ENCODE measurements at places on chromosomes 4 and X.

- peaks cover 20% of the 10 kb centered on the region for H3K4me1 ChIP-seq
- no peak overlapping the region for H3K4me3 ChIP-seq
- no peak for DNase-seq
- no peaks in the 10 kb centered on the region for H3K27me3 ChIP-seq
- H3K27ac ChIP-seq: no peak overlapping the region
Measured at GRCh38 chr4:8407756-8408155, 32.8 kb downstream of the ACOX3 start.

- H3K4me3 ChIP-seq: no peak overlapping the region
- no peaks in the 10 kb centered on the region for H3K4me1 ChIP-seq
- no peaks in the 10 kb centered on the region for H3K27me3 ChIP-seq
- H3K36me3 ChIP-seq: no peaks in the 10 kb centered on the region
Measured at GRCh38 chr4:655464-656151, 18.5 kb downstream of the ATP5ME start.

DNA sequence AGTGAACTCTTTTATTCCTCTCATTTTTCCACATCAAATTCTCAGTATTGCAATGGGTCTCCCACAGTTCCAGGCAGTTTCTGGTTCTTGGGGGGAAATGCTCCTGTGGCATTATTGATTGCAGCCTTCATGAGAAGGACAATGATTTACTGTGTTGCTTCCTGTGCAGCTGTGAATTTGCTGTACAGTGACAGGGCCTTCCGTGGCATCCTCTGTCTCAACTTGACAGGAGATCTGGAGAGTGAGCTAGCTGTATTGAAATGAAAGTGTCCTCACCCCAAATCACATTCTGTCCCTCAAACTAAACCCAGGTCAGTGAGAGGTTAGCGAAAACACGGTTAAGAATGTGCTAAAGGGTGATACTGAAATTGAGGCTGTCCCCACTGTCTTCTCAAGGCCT, 77.1 kb upstream of the ATOH1 start:
- no peaks in the 10 kb centered on the region for H3K36me3 ChIP-seq
- no peak overlapping the region for H3K27ac ChIP-seq
- H3K27me3 ChIP-seq: no peaks in the 10 kb centered on the region
- DNase-seq: no peak

GRCh38 chr4:113122066-113122465, 72.6 kb downstream of the ANK2 start:
- H3K4me3 ChIP-seq: no peak overlapping the region
- H3K4me1 ChIP-seq: no peaks in the 10 kb centered on the region
- H3K27me3 ChIP-seq: no peaks in the 10 kb centered on the region
- H3K27ac ChIP-seq: no peak overlapping the region
- DNase-seq: no peak

GRCh38 chr4:64385220-64385619, 24.0 kb downstream of the TECRL start:
- DNase-seq: no peak
- H3K4me3 ChIP-seq: no peak overlapping the region
- no peaks in the 10 kb centered on the region for H3K4me1 ChIP-seq
- H3K27me3 ChIP-seq: no peaks in the 10 kb centered on the region
- no peak overlapping the region for H3K27ac ChIP-seq

DNA sequence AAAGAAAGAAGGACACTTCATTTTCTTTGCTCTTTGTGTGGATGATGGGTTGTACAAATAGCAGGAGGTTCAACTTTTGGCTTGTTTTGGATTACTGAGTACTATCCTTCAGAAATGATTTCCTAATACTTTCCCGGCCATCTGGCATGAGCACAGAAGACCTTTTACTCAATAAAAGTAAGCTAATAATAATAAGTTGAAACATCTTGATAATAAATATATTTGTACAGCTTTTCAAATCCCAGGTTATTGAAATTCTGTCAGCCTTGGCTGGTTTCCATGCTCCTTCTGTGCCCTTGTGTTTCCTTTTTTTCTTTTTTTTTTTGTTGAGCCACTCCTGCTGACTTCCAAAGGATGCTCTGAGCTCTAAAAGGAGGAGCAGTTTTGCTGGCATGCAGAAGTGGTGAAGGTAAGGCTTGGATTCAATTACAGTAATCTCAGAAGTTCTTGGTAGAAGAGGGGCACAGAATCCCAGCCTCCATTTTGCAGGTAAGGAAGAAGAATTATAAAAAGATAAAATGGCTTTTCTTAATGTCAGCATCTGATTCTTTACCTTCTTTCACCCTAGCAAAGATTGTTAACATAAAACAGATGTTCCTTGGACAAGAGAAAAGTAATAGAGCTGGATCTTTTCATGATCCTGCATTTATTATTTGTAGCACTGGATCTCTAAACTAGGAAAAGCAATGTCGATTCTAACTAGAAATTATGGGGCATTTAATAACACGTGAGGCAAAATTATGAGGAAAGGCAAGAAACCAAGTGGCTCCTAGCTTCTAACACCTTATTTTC, 31.9 kb downstream of the REPS2 start:
- DNase-seq: no peak
- no peaks in the 10 kb centered on the region for H3K36me3 ChIP-seq
- H3K27me3 ChIP-seq: peaks cover 7% of the 10 kb centered on the region
- H3K4me1 ChIP-seq: no peaks in the 10 kb centered on the region
- no peak overlapping the region for H3K4me3 ChIP-seq

DNA sequence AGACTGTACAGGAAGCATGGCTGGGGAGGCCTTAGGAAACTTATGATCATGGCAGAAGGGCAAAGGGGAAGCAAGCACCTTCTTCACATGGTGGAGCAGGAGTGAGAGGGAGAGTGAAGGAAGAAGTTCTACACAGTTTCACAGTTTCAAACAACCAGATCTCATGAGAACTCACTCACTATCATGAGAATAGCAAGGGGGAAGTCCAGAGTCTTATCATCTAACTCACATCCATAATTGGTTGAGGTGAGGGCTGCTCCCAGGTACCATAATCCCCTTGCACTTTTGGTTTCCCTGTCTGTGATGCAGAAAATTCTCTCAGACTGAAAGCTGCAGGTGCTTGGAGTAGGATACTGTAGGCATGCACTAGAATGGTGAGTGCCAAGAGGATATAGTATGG, 233.8 kb upstream of the CPEB2 start:
- H3K36me3 ChIP-seq: no peaks in the 10 kb centered on the region
- no peak overlapping the region for H3K4me3 ChIP-seq
- H3K27ac ChIP-seq: no peak overlapping the region
- DNase-seq: no peak
- H3K4me1 ChIP-seq: no peaks in the 10 kb centered on the region

DNA sequence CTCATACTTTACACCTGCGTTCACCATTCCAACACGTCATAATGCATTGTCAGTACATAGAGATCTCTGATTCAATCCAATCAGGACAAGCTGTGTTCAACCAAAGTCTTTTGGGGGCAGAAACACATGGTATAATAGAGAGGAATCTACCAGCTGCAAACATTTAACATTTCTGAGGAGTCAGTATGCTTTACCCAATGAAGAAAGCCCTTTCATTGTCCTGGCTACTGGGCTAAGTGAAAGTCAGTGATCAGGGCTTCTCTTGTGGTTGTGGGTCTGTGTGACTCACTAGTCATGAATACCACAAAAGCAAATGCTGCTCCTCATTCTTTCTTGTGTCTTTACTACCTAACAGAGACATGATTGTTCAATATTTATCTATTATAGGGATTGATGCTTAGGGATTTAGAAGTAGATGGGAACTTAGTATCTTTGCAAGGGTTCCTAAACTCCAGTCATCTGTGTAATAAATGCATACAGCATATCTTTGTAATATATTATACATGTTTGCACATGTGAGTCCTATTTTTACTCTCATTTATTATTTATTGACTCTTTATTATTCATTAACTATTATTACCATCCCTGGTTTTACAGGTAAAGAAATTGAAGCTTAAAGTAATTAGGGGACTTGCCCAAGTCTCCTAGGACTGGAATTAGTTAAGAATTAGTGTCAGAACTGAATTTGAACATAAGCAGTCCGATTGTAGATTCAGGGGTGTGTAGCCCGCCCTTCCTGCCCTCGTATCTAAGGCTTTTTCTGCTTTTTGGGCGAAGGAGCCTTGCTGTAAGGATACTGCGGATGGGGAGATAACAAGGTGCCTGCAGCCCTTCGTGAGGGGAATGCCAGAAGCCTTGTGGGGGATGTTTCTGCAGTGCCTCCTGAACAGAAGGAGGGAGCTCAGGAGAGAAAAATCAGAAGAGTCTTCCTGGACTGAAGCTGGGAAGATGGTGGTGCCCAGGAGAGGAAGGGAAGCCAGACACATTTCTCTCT, 353.1 kb upstream of the BOD1L1 start:
- H3K4me1 ChIP-seq: no peaks in the 10 kb centered on the region
- DNase-seq: no peak
- H3K4me3 ChIP-seq: no peak overlapping the region

GRCh38 chr4:73593631-73594241, 26.5 kb downstream of the RASSF6 start:
- H3K4me3 ChIP-seq: no peak overlapping the region
- DNase-seq: no peak
- H3K4me1 ChIP-seq: no peaks in the 10 kb centered on the region
- no peaks in the 10 kb centered on the region for H3K36me3 ChIP-seq
- no peak overlapping the region for H3K27ac ChIP-seq
- no peaks in the 10 kb centered on the region for H3K27me3 ChIP-seq

DNA sequence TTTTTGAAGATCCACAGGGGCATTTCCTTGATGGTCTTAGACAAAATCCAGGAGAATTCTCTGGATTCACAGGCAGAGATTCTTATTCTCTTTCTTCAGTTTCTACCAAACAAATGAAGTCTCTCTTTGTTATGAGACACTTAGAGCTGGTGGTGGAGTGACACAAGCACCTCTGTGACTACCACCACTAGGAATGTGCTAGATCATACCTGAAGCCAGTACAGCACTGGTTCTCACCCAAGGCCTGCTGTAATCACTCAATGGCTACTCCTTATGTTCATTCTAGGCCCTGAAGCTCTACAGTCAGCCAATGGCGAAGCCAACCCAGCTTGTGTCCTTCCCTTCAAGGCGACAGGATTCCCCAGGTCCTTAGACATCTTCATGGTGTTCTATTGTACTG, 482.3 kb downstream of the TRAM1L1 start:
- DNase-seq: no peak
- no peaks in the 10 kb centered on the region for H3K27me3 ChIP-seq
- no peak overlapping the region for H3K27ac ChIP-seq
- no peaks in the 10 kb centered on the region for H3K36me3 ChIP-seq
- H3K4me1 ChIP-seq: no peaks in the 10 kb centered on the region

DNA sequence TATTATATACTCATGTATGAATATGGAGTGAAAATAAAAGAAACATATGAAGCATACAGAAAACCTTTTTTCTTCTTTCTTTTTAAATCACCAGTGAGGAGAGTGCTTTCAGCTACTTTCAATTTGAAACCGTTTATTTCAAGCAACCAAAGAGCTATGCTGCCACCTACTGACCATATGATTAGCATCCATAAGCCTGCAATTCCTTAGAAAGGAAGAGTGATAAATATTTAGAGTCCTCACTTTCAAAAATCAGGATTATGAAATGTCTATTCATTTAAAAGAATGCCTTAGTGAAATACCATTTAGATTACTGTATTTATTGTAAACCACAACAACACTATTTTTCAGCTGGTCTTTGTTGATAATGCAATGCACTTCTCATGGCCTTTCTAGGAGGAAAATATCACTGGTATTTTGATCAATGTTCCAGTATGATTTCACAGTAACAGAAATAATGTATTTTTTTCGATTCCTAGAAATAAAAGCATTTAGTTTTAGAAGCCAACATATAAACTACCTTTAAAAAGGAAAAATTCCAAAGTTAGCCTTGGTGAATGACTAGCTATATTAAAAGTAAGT, 667.6 kb downstream of the PCDH18 start:
- no peaks in the 10 kb centered on the region for H3K36me3 ChIP-seq
- H3K4me1 ChIP-seq: no peaks in the 10 kb centered on the region
- no peaks in the 10 kb centered on the region for H3K27me3 ChIP-seq
- DNase-seq: no peak

GRCh38 chr4:19707876-19708275, 543.8 kb upstream of the SLIT2 start:
- no peak overlapping the region for H3K27ac ChIP-seq
- no peak for DNase-seq
- H3K36me3 ChIP-seq: no peaks in the 10 kb centered on the region
- no peaks in the 10 kb centered on the region for H3K4me1 ChIP-seq

DNA sequence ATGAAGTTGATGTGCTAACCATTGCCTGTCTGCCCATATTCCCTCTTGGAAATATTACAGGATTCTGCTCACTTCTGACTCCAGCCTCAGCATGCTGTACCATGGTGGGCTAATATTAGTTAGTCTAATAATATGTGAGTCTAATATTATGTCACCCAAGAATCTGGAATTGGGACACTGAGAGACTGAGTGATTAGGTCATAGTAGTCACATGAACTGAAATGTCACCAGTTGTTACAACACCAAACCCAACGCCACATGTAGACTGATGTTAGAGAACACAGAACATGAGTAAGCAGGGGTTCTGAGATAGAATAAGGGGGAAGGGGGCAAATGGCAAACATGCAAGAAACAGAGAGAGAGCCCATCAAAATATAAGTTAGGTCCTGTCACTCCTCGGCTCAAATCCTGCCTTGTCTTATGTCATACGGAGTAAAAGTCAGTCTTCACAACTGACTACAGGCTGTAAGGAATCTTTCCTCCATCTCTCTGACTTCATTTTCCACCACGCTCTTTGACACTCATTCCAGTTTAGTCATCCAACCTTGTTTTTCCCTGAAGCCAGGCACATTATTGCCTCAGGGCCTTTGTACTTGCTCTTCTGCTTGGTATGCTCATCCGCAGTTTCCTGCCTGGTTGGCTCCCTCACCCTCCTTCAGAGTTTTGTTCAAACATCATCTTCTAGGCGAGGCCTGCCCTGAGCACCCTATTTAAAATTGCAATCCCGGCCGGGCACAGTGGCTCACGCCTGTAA, 9.6 kb upstream of the SLAIN2 start:
- no peaks in the 10 kb centered on the region for H3K4me1 ChIP-seq
- no peak overlapping the region for H3K27ac ChIP-seq
- no peak overlapping the region for H3K4me3 ChIP-seq

DNA sequence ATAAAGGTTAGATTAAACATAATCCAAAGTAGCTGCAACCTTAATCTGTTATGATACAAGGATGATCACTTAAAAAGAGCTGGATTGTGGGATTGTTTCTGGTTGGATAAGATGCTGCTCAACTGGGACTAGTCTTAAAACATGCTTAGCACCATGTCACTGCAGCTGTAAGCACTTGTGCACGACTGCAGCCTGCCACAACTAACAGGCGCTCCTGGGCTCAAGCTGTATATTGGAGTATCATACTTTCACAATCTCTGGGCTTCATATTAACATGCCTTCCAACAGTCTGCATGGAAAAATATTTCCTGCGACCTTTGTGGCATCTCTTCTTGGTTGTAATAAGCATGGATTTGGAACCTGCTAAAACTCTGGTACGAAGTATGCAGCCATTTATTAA, 493.0 kb upstream of the PITX2 start:
- no peaks in the 10 kb centered on the region for H3K36me3 ChIP-seq
- H3K4me3 ChIP-seq: no peak overlapping the region
- no peaks in the 10 kb centered on the region for H3K27me3 ChIP-seq
- no peak overlapping the region for H3K27ac ChIP-seq
- no peak for DNase-seq
